ENCODE measurements at places on chromosomes 16 and 17.
A peak's percentile ranks its signal among the peaks of the same experiment; 100 is the strongest.

GRCh38 chr16:83271970-83272575 lies 535.7 kb upstream of the HSBP1 start:
- no peak for DNase-seq

GRCh38 chr17:15981208-15981607 lies 18.3 kb downstream of the ZSWIM7 start:
- DNase-seq: no peak

DNA sequence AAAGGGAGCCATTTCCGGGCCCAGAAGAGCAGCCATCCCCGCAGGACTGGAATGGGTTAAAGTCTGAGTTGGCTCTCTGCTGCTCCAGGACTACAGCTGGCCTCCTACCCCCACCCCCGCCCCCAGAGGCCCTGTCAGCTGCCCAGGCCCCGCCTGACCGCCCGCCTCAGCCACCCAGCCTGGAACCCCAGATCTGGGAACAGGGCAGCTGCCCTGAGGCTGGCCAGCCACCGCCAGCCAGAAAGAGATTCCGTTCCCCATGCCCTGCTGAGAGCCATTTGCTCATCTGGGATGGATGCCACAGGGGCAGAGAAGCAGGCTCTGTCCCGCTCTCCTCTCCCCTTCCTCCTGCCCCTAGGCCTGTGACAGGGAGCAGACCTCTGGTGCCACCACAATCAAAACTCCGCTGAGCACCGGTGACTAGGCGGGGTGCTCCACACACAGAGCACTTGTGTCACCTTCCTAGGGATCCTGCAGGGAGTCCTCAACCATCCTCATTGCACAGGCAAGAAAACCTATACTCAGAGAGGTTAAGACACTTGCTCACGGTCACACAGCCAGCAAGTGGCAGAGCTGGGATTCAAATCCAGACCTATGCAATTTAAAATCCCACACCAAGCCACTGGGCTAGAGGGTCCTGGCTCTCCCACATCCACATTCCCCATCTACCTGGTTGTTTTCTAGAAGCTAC lies 44.1 kb downstream of the ZNF423 start:
- DNase-seq: peak; percentile 65

- no peak for DNase-seq
Measured at GRCh38 chr16:10846213-10846998, 27.8 kb upstream of the TVP23A start.

GRCh38 chr16:67206838-67207248 lies 7.9 kb downstream of the ELMO3 start:
- no peak for DNase-seq

DNA sequence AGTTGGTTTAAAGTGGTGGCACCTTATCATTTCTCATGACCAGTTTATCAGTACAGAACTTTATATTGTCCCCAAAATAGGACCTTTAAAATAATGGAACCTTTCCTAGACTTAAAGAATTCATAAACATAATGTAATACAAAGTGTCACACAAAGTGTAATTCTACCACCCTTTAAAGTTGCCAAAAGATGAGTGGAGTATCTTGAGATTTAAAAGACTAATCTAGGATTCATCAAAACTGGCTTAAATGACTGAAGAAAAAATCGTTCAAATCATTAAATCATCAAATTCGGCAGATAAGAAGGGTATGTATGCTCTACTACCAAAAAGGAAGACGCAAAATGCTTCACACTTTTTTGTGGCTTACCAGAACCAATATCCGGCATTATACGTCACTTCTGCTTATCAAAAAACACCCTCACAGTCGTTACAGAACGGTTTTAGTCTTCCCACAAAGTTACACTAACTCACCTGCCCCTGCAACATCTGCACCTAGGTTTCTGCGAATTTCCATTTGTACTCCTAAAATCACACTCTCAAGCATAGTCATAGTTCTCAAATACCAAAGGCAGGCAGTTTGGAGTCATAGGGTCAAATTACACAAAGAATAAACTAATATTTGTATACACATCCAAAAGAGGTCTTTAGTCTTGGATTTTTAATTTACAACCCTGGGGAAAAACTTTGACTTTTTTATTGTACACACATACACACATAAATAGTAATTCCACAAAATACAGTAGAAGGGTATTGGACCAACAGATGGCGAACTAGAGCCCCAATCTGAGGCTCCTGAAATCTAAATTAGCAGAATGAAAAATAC lies 1.4 kb upstream of the KANSL1 start:
- peak; percentile 78 for DNase-seq
